ENCODE measurements at places on chromosomes 7 and 10. TPM values are rescaled to one million over a fixed set of nuclear protein-coding genes. Genes with fewer than 3 reads are reported as not detected.
A peak's percentile ranks its signal among the peaks of the same experiment; 100 is the strongest.

DNA sequence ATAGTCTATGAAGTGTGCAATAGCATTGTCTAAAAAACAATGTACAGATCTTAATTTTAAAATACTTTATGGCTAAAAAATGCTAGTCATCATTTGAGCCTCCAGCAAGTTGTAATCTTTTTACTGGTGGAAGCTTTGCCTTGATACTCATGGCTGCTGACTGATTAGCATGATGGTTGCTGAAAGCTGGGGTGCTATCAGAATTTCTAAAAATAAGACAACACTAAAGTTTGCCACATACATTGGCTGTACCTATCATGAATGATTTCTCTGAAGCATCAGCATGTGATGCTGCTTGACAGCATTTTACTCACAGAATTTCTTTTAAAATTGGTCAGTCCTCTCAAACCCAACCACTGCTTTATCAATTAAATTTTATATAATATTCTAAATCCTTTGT is 101.5 kb upstream of the TMEM168 start:
- no peak for DNase-seq

DNA sequence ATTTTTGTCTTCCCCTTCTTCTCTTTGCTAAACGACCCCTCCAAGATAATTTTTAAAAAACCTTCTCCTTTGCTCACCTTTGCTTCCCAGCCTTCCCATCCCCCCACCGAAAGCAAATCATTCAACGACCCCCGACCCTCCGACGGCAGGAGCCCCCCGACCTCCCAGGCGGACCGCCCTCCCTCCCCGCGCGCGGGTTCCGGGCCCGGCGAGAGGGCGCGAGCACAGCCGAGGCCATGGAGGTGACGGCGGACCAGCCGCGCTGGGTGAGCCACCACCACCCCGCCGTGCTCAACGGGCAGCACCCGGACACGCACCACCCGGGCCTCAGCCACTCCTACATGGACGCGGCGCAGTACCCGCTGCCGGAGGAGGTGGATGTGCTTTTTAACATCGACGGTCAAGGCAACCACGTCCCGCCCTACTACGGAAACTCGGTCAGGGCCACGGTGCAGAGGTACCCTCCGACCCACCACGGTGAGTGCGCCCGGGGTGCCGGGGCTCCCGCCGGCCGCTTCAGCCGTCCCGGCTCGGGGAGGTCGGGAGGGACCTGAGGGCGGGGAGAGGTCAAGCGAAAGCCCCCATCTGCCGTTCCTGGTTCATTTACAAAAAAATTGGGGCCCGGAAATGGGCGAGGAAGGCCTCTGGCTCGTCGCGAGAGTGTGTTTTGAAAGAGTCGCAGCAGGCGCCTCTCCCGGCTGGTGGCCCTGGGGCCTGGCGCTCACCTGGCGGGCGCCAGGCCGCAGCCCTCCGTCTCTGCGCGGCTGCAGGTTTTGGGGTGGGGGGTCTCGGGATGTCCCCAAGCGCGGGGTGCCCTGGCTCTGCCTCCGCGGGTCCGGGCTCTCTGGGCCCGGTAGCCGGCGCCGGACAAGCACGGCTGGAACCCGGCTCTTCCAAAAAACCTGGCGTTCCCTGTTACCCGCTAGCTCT is 1.2 kb downstream of the GATA3 start:
- peak; percentile 66 for DNase-seq

DNA sequence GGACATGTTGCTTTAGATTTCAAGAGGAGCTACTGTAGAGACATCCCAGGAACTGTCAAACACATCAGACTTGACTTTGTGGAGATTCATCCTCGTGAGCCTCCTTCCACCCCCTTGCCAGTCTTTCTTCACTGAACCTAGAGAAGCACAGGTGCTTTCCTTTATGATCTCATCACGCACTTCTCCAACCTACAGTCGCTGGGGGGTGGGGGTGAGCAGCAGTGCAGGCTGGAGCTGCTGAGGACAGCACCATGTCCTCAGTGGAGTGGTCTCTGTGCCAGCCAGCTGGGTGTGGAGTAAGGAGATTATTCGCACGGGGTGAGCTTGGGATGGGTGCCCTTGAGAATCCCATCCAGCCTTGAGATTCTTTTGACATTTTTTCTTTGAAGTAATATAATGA is 88.1 kb downstream of the VOPP1 start:
- DNase-seq: peak; percentile 36

DNA sequence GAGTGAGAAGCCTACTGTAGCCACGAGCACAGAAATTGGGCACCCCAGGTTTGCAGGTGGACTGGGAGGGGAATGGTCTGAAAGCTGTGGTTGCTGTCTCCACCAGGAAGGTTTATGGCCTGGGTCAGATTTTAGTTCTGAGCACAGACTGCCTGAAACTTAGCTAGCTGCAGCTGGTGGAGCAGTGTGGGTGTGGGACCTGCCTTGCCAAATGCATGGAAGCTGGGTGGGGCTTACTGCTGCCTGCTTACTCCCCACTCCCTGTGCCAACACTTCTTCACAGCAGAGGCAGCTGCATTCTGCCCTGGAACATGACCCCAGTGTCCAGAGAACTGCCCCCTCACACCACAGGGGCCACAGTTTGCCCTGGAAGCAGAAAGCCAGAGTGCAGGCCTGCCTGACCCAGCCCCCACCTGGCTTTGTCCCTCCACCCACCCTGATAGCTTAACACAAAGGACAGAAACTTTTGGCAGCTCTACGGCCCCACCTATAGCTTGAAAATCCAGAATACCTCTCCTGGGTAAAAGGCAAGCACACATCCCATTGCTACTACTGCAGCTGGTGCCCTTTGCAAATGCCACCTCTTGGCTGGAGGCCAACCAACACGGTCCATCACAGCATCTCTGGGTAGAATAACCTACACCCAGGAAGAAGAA is 281.6 kb downstream of the AGMO start:
- DNase-seq: no peak

DNA sequence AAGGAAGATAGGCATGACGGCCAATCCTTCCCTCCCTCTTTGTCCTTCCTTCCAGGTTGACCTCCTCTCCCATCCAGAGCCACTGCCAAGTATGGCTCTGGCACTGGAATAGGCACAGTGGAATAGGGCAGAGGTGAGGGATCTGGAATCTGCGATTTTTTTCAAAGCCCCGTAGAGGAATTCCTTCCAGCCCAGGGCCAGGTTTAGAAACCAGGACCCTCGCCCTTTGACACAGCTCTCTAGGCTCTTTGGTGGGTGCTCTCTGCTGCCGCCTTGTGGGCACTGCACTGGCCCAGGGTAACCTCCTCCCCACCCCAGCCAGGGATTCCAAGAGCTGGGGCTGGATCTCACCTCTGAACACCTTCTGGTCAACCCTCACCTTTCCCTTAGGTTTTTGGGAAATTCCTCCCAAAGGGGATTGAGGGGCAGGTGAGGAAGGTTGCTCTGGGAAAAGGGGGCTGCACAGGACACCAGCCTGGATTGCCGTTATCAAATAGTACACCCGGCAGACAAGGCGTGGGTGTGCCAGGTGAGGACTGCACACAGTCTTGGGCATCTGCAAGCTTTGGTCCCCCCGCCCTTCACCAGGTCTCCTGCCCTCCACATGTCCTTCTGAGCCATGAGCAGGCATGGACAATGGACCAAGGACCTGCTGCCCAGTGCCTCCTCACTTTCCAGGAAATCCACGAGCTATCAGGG is 22.8 kb downstream of the C10orf105 start:
- peak; percentile 75 for DNase-seq

DNA sequence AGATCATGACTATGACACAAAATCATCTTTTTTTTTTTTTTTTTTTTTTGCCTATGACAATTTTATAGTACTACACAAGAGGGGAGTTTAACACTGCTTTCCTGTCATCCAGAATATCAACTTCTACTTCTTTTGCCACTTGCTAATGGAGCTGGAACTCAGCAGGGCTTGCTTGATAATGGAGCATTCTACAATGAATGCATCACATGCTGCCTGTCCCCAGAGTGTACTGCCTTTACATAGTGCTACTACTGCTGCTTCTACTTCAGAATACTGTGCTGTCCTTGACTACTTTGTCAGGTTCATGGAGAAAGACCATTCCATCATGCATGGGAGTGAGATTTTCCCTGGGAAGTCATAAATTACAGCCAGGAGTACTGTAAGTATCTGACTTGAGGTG is 338.6 kb upstream of the SEMA3A start:
- no peak for DNase-seq

Gene SPDYE5
- total RNA-seq: not detected

- no peak for DNase-seq
These were observed 21.5 kb downstream of the SLC18A2 start for GRCh38 chr10:117262291-117262902.

- DNase-seq: peak; percentile 44
These were observed 1.1 kb downstream of the IL2RA start for GRCh38 chr10:6061056-6061455.

- DNase-seq: no peak
These were observed 34.2 kb upstream of the ANKRD2 start for GRCh38 chr10:97538411-97538810.

Gene TMEM176A
- total RNA-seq: not detected

DNA sequence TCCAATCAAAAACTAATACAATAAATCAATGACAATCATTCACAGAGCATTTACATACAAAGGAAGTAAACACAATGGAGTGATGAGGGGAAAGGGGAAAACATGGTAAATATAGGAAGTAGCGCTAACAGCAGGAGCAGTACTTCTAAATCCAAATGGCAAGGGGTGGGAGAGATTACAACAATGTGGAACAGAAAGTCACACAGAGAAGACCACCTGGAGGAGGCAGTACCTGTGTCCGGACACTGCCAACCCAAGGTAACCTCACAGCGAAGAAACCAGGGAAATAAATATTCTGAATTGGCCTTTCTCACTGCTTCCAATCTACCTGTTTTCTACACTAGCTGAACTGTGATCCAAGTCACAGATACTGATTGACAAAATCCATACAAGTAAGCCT is 58.2 kb downstream of the ABI1 start:
- DNase-seq: no peak

GRCh38 chr10:61423178-61423577 is 30.0 kb downstream of the TMEM26 start:
- no peak for DNase-seq

- no peak for DNase-seq
These were observed 108.4 kb downstream of the C10orf90 start for GRCh38 chr10:126561921-126562680.

DNA sequence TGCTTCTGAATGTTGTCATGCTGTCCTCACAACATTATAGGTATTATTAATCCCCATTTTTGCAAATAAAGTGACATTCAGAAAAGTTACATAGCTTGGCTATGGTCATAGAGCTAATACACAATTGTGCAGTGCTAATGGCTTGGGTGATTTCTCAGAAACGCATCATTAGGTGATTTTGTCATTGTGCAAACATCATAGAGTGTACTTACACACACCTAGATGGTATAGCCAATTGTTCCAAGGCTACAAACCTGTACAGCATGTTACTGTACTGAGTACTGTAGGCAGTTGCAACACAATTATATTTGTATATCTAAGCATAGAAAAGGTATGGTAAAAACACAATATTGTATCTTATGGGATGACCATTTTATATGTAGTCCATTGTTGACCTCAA is 91.0 kb downstream of the BTAF1 start:
- DNase-seq: no peak

- DNase-seq: no peak
These were observed 1.5 kb downstream of the USP54 start for GRCh38 chr10:73589563-73590126.

Gene FBXO24
- total RNA-seq: 1.3 TPM

DNA sequence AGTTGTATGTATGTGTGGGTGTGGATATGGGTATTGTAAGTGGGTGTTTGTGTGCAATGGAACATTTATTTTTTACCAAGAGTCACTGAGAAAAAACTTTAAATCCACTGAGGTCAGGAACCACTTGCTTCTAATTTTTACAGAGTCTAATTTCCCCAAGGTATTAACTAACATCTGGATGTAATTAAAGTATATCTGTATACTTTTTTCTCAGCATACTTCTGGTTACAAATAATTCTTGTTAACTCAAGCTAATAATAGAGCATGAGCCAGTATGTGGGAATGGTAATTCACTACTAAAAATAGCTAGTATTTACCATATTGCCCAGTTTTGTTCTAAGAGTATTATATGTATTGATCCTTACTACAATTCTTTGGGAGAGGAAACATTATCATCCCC is 24.6 kb upstream of the STEAP4 start:
- DNase-seq: no peak

DNA sequence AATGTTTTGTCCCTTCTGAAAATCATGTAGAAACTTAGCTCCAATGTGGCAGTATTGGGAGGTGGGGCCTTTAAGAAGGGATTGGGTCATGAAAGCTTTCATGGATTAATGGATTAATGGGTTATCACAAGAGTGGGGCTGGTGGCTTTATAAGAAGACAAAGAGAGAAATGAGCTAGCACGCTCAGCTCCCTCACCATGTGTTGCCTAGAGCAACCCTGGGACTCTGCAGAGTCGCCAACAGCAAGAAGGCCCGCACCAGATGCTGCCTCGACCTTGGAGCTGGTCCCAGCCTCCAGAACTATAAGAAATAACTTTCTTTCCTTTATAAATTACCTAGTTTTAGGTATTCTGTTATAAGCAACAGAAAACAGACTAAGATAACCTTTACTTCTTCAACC is 74.9 kb upstream of the HECW1 start:
- DNase-seq: no peak

- no peak for DNase-seq
These were observed 8.8 kb downstream of the TM9SF3 start for GRCh38 chr10:96578022-96578421.

DNA sequence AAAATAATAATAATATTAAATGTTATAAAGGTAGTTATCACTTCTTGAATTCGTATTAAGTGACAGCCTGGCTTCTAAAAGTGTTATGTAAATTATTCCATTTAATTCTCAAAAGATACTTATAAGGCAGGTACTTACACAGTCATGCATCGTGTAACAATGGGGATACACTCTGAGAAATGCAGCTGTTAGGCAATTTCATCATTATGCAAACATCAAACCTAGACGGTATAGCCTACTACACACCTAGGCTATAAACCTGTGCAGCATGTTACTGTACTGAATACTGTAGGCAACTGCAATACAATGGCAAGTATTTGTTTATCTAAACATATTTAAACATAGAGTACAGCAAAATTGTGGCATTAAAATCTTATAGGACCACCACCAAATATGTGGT is 1.5 kb downstream of the IFIT1 start:
- no peak for DNase-seq

Gene DLX5
- total RNA-seq: not detected

DNA sequence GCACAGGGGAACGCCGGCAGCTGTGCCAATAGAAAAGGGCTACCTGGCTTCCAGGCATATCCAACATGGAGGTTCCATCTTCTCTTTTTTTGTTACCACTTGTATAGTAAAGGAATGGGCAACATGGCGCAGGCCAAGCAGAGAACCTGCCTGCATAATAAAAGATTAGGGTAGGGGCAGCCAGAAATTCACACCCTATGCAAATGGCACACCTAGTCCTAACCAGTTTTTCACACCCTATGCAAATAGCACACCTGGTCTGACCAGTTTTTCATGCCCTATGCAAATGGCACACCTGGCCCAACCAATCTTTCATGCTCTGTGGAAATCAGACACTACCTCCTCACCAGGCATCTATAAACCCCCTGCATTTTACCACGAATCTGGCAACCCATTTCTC is 369.5 kb downstream of the IPMK start:
- DNase-seq: no peak

- no peak for DNase-seq
These were observed 24.6 kb upstream of the NFE2L3 start for GRCh38 chr7:26127411-26127810.
